GM12878 (cell line): ENCODE measurements at places on chromosomes 4 and X. TPM values are rescaled to one million over a fixed set of nuclear protein-coding genes. Genes with fewer than 3 reads are reported as not detected.

The ANK2 gene
- polyA plus RNA-seq, result 3.0 and 3.1 TPM in 2 replicates

The RGN gene
- polyA plus RNA-seq, result not detected in 2 replicates

The POU4F2 gene
- not detected in 2 replicates for polyA plus RNA-seq

The C4orf36 gene
- 0.84 and 1.5 TPM in 2 replicates for polyA plus RNA-seq

The USP26 gene
- not detected in 2 replicates for polyA plus RNA-seq

The GPM6B gene
- 1.9 and 2.6 TPM in 2 replicates for polyA plus RNA-seq

The FUNDC1 gene
- polyA plus RNA-seq, result 14.4 and 18.2 TPM in 2 replicates

The TIMM17B gene
- polyA plus RNA-seq, result 85.1 and 88.7 TPM in 2 replicates

DNA sequence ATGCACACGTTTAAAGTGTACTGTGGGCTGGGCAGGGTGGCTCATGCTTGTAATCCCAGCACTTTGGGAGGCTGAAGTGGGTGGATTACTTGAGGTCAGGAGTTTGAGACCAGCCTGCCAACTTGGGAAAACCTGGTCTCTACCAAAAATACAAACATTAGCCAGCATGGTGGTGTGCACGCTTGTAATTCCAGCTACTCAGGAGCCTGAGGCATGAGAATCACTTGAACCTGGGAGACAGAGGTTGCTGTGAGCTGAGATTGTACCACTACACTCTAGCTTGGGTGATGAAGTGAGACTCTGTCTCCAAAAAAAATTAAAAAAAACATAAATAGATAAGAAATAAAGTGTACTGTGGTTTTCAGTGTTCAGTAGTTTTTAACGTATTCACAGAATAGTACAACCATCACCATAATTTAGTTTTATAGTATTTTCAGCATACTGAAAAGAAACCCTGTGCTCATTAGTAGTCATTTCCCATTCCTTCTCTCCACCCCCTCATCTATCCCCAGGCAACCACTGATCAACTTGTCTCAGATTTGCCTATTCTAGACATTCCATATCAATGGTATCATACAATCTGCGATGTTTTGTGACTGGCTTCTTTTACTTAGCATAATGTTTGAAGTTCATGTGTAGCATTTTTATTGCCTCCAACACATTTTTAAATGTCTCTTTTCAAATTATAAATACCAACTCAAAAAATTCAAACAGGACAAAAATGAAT, 19.1 kb downstream of the SLAIN2 start:
- no peak for DNase-seq

- DNase-seq, result no peak
Observed at GRCh38 chr4:168451744-168452390, 28.4 kb downstream of the DDX60L start.

DNA sequence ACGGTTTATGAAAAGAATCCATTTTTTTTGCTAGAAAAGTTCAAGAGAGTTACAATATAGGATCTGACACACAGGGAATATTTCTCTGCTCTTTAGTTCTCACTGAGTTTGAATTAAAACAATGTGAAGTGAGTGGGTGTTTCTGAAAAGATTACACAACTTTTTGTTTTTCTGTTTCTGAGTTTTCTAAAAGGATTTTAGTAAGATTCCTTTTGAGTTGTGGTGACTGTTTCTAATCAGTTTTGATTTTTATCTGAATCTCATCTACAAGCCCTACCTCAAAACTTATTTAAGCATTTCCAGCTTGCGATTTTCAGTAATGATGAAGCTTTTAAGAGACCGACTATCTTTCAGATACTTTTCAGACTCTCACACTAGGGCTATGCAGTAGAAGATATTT, 141.7 kb downstream of the GPAT3 start:
- DNase-seq, result no peak

GRCh38 chrX:107579956-107580355, 48.4 kb upstream of the PRPS1 start:
- DNase-seq, result no peak

GRCh38 chrX:69124108-69124507, 41.1 kb downstream of the PJA1 start:
- no peak for DNase-seq

- no peak for DNase-seq
Observed at GRCh38 chrX:53715346-53715924, 28.9 kb upstream of the HUWE1 start.

DNA sequence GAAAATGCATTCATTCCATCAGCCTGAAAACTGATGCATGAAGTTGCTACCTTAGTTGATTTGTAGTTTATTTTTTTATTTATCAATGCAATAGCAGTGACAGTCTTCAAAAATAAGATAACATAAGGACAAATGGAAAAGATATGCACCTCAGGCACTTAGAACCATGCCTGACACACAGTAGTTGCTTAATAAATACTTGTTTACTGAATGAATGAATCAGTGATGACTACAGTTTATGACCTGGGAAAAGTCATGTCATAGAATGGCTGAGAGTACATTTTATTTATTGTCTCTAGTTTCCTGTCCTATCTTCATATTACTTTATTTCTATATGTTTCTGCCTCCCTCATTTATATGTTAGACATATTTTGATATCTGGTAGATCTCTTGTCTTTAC, 171.8 kb downstream of the TLL1 start:
- DNase-seq, result no peak

DNA sequence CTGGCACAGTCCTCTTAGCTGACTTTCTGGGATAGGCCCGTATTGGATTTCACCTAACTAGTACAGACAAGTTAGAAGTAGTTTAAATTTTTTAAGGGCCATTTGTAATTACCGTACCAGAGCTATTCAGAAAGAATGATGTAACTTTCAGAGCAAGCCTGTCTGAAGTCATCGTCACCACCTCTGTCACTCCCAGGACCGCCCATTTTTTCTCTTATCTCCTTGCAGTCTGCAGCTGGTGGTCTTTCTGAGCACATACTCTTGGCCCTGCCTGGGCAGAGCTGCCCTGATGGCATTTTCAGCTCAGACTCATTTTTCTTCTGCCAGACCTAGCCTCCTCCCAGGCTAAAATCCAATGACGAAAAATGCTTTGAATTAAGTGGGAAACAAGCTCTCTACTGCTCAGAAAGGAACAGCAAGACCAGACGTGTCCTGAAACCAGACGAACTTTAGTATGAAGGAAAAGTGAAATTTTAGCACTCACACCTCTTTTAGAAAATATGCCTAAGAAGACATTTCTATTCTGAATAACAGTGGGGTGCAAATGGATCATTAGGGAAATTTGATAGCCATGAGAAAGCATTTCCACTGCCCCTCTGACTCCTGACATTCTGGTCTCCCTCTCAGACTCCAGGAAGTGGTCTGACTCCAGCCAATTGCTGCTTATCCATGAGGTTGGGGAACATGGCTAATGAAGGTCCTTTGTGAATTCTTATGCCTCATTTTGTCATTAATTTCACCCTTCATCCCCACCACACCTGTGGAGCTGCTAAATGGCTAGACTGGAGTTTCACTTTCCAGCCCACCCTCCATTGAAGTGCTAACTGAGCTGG, 162.4 kb upstream of the GYPA start:
- DNase-seq, result no peak

- DNase-seq, result no peak
Observed at GRCh38 chrX:42825201-42825600, 47.2 kb upstream of the PPP1R2C start.

DNA sequence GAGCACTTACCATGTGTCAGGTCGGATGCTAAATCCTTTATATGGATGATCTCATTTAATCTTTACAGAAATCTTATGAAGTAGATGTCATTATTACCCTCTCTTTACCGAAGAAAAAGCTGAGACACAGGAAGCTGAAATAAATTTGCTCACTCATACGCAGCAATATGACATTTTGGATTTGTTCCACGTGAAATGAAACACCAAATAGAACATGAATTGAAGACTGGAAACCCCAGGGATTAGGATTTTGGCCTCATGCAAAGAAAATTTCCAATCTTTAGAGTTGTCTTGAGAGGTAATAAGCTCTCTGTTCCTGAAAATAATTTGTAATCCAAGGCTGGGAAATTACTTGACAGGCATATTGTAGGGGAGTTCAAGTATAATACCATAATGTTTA, 354.4 kb upstream of the CLNK start:
- DNase-seq, result no peak

- DNase-seq, result no peak
Observed at GRCh38 chrX:103063918-103064434, at the start of gene BEX1. Gene BEX1, minus strand, starts transcription at chrX:103064171. Its CDS starts 897 bp downstream, at chrX:103063274.

- no peak for DNase-seq
Observed at GRCh38 chrX:105526431-105526830, 295.9 kb upstream of the NRK start.

DNA sequence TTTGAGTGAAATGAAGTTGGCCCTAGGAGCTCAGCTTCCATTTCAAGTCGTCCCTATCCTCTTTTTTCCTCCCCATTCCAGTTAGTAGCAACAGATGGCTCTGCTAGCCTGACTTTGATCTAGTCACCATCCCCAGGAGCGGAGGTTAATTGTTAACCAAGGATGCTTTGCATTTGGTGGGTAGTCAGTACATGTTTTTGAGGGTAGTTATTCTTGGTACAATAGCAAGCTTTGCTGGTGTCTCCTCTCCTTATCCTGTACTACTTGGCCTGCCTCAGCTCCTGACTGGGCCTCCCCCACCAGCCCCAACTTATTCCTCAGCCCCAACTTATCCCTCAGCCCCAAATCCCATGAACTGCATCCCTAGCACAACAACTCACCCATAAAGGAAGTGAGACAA, 14.8 kb upstream of the RTL5 start:
- DNase-seq, result no peak

DNA sequence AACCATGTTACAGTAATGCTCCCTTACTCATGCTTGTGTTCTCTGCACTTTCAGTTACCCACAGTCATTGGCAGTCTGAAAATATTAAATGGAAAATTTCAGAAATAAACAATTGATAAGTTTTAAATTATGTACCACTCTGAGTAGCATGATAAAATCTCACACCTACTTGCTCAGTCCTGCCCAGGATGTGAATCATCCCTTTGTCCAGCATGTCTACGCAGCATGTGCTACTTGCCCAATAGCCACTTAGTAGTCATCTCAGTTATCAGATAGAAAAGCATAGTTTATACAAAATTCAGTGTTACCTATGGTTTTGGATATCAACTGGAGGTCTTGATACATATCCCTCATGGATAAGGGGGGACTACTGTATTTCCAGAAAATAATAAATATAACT, 577.1 kb downstream of the GALNTL6 start:
- no peak for DNase-seq

DNA sequence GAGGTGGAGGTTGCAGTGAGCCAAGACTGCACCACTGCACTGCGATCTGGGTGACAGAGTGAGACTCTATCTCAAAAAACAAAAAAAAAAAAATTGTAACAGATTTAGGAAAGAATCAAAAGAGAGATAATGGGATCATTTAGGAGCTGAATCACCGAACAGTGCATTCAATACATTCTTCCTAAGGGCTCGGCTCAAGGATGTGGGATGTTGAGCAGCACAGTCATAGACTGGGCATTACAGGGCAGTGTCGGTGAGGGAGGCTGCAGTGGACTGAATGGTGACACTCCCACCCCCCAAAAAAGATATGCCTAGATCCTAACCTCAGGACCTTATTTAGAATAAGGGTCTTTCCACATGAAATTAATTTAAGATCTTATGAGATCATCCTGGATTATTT, 70.0 kb downstream of the EVC2 start:
- DNase-seq, result no peak

DNA sequence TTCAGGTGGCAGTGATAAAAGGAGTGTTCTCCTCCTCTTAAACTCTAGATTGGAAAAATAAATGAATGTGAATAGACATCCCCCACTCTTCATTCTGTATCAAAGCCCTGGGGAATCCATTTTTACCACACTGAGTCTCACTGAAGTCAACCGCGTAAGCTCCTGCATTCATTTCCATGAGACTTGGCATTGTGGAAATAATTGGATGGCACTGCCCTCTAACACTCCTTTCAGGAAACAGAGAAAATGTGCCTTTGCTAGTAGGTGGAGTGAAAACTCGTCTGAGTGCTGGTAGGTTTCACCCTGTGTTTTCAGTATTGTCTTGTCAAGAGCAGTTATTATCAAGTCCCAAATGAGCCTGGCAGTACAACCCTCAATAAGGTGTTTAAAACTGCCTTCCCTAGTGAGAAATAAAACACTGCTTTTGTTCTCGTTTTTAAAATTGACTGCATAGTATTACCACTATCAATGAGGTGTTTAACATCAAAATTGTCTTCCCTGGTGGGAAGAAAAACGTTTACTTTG, 9.7 kb upstream of the CDKN2AIP start:
- no peak for DNase-seq

DNA sequence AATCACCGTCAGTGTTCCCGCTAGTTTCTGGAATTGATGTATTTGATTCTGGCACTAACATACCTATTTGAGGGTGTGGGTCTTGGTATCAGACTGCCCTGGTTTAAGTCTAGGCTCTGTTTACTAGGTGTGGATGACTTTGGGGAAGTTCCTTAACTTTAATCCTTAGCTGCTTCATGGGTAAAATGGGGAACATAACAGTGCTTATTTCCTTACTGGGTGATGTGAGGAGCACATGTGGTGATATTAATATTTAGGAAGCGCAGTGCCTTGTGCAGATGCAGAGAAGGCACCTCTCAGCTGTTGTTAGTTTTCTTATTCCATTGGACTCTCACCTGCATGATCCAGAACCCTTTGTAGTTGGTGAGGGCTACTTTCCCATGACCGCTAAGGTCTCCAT, 17.1 kb downstream of the RNF4 start:
- no peak for DNase-seq

DNA sequence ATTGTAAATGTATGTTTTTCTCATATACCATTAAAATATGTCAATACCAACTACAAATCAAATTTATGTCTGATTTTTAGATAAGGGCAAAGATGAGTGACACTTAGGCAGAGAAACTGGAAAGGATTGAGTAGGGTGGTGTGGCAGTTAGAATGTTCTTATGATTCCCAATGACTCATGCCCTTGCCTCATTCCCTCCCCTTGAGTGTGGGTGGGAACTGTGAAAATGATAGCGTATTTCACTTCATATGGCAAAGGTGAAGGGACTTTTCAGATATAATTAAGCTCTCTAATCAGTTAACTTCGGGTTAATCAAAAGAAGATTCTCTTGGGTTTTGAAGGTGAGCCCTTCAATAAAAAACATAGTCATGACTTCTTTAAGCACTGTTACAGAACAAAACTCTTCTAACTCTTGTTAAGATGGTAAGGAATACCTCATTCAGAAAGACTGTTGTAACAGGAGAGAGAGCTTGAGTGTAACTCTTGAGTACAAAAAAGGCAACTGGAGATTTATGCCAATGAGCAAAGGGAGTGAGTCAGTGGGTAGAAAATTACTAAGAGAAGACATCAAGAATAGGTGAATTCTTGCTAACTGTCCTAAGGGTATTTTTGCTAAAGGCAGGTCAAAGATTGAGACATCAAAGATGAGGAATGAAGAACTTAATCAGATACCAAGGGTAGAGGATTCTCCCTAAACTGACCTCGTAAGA, 329.5 kb downstream of the KCTD8 start:
- DNase-seq, result no peak

GRCh38 chr4:141004823-141005222, 128.4 kb downstream of the RNF150 start:
- DNase-seq, result no peak

DNA sequence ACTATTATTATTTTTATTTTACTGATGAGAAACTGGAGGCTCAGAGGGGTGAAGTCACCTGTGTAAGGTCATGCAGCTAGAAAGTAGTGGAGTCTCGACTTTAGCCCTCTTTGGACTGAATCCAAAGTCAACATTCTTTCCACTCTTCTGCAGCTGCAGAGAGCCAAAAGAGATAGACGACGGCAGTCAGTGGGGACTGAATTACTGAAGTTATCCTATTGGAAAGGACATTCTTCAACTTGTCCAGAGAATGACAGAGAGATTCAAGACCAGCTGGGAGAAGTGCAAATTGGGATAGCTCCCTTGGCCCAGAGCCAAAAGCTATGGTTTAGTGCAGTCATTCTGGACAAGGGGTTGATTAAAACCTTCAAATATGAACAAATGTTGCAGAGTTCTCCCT, 42.5 kb downstream of the VGLL1 start:
- no peak for DNase-seq

GRCh38 chrX:45851434-45851991, 650.8 kb upstream of the DIPK2B start:
- no peak for DNase-seq
